ENCODE measurements at places on chromosomes 2 and 18.

DNA sequence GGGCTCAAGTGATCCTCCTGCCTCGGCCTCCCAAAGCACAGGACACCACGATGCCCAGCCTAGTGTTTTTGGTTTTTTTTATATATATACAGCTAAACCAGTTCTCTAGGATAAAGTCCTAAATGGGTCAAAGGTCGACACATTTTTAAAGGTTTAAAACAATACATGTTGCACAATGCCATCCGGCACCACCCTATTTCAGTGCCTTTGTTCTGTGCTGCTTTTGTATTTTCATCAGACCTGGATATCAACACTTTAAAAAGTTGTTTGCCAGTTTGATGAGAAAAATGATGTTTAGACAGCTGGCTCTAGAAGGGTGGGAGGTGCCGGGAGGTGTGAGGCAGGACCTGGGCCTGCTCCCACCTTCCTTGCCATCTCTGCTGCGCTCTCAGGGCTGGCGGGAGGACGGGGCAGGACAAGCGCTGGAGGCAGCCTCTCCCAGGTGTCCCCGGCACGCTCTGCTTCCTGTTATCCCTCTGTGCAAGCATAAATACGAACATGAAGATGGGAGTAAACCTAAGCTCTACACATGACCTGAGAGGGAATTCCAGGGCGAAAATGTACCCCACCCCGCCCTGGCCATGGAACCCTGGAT lies 103.7 kb downstream of the HS6ST1 start:
- no peak for DNase-seq

DNA sequence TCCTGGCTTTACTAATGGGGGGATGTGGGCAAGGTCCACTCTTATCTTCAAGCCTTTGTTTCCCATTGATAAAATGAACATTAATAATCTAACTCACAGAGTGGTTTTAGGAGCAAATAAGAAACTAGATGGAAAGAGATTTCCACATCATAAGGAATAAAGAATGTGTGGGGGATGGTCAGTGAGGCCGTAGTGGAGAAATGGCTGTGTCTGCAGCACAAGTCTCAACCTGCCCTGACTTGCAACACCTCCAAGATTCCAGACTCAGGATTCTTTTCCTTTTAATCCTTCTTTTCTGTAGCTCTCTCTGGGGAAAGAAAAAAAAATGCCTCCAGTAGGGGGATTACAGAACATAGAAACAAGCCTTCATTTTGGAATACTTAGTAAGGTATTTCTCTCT lies 124.2 kb upstream of the MEX3C start:
- DNase-seq: no peak

GRCh38 chr2:39153312-39153711 lies 32.5 kb upstream of the SOS1 start:
- DNase-seq: no peak

DNA sequence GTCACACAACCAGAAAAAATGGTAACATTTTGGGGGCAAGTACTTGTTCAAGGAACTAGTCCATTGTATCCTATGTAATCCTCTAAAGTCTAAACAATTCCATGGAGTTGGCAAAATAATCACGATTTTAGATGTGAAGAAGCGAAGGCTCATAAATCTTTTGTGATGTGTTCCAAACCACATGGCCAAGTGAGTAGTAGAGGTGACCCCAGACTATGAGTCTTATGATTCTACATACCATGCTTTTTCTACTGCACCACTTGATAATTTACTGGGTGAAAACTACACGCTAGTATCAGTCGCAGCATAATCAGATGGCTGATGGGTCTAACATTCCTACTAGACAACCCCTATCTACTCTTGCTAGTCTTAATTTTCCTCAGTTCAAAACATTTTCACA lies 371.4 kb downstream of the OSR1 start:
- DNase-seq: no peak
